Pancreas (tissue), 10 donors: ENCODE measurements at places on chromosomes 5 and 9. TPM values are rescaled to one million over a fixed set of nuclear protein-coding genes. Genes with fewer than 3 reads are reported as not detected.

OBP2B gene
- not detected for total RNA-seq

NEURL1B gene
- 7.8 TPM for total RNA-seq

HTR1A gene
- not detected for total RNA-seq

- no peak for DNase-seq
These were observed 3.2 kb upstream of the SMIM32 start for GRCh38 chr5:136195971-136196820.
